ENCODE measurements at places on chromosomes 6 and 20.
A peak's percentile ranks its signal among the peaks of the same experiment; 100 is the strongest.

- no peak for DNase-seq
Measured at GRCh38 chr6:116254297-116255056, 602 bp upstream of the TSPYL4 start.

- DNase-seq = no peak
Measured at GRCh38 chr6:130625825-130626527, 201.2 kb upstream of the SMLR1 start.

DNA sequence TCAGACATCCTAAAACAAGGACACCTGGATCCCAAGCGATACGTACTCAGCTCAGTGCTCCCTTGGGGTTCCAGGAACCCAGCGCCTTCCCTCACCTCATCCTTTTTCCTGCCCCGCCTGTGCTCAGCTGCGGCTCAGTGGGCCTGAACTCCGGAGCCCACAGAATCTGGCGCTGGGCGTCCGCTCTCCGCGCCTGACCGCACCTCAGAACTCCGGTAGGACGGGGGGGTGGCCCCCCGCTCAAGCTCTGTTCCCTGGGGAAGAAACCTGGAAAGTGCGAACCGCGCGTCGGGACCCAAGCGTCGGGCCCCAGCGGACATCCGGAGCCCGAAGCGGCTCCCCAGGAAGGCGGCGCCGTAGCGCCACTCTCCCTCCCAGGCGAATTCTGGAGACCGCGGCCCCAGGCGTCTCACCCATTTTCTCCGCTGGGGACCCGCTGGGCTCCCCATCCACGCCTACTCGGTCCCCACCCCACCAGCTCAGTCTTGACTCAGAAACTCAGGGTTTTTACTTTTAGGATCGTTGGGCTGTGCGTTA is 336 bp upstream of the LY6G5C start:
- DNase-seq = peak; percentile 26

DNA sequence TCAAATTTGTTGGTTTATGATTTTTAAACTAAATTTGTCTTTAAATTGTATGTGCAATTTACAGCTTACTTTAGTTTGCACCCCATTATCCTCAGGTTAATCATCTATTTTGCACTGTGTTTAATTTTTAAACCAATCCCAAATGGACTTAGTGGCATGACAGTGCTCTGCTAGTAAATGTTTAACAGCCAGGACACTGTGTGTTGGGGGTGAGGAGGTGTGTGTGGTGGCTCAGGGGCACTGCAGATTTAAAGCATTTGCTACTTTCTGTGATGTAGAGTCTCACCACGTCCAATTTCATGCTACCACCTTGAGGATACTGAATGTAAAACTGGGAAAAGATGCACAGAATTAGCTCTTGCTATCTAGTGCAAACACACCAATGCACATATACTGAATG is 225.7 kb downstream of the HAO1 start:
- no peak for DNase-seq

DNA sequence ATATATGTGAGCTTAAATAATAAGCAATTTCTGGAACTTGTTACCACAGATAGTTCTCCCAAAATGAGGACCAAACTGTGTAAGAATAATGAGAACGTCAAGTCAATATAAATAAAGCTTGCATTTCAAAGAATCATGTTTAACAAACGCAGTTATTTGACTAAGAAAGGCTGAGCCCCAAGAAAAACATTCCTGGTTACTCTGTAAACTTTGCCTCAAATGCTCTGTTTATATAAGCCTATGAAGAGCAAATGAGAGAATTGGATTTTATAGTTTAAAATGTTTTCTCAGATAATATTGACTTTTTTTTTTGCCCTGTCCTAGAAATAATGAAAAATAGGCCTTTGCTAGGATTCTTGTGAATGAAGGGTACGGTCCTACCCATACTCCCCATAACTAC is 81.3 kb downstream of the C6orf52 start:
- no peak for DNase-seq

DNA sequence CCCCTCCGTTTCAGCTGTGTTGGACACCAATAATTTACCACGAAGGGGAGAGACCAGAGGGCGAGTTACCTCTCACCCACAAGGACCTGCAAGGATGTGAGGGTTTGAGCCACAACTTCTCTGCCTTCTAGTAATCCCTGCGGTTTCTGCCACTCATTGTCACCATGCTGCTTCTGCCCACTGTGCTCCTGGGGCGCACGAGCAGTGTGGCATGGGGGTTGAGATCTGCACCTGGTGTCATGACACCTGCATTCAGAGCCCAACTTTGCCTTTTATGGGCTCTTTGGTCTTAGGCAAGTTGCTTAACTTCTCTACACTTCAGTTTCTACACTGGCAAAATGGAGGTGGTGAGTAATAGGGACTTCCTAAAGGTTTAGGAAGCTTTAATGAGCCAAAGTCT is 84.9 kb downstream of the SOBP start:
- DNase-seq = no peak

DNA sequence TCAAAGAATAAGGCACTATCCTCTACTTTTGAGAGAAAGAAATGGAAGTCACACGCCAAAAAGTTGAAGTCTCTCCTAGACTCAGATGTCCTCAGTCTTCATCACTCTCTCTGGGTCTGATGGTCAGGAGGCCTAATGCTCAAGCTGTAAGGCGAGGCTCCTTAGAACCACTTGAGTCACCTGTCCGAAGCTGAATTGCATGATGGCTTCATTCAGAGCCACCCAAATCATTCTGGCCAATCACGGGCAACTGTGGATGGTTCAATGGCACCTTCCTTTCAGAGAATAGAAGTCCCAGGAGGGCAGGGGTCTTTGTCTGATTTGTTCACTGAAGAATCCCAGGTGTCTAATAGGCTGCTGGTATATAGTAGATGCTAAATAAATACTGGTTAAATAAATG is 69.4 kb upstream of the RNF24 start:
- DNase-seq = no peak

GRCh38 chr6:108744244-108744972 is 103.8 kb upstream of the ARMC2 start:
- no peak for DNase-seq

- DNase-seq = peak; percentile 60
Measured at GRCh38 chr6:167826230-167826895, 348 bp upstream of the AFDN start.

- DNase-seq = no peak
Measured at GRCh38 chr20:24056491-24056890, 67.9 kb upstream of the GGTLC1 start.

DNA sequence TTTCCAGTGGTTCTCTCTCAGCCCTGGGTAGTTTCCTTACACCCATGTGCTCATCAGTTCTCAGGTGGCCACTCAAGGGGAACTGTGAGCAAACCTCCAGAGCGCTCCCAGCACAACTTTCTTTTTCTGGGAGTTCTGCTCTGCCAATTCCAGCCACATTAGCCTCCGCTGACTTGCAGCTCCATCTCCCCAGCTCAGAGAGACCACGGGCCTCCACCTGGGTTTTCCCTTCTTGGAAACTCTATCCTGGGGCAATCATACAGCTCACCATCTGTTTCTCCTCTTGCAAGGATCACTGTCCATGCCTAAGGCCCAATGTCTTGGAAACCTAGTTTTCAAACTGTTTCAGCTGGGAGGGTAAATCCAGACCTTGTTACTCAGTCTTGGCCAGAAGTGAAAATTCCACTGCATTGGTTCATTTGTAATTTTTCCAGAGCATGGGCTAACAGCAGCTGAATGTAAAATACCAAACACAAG is 129.9 kb downstream of the EYA2 start:
- no peak for DNase-seq

- peak; percentile 77 for DNase-seq
Measured at GRCh38 chr6:157221049-157221816, 102.1 kb downstream of the TMEM242 start.

DNA sequence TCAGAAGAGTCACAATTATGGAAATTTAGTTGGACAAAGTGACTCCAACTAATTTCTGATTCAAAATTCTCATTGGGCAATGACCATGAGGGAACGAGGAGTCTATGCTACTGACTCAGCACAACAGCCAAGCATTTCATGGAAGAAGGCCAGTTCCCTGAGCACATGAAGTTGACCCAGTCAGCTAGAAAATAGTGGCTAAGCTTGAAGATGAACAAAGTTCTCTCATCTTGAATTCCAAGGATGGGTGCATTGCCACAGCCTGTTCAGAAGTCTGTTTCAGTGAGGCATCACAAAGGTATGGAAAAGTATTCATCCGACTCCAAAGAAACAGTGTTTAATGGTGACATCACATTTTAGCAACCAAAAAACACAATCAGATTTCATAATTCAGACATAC is 676.9 kb downstream of the HACE1 start:
- no peak for DNase-seq

GRCh38 chr20:45157962-45158361 is 16.7 kb upstream of the PI3 start:
- DNase-seq = no peak

- no peak for DNase-seq
Measured at GRCh38 chr20:12949429-12949980, 59.3 kb upstream of the SPTLC3 start.

DNA sequence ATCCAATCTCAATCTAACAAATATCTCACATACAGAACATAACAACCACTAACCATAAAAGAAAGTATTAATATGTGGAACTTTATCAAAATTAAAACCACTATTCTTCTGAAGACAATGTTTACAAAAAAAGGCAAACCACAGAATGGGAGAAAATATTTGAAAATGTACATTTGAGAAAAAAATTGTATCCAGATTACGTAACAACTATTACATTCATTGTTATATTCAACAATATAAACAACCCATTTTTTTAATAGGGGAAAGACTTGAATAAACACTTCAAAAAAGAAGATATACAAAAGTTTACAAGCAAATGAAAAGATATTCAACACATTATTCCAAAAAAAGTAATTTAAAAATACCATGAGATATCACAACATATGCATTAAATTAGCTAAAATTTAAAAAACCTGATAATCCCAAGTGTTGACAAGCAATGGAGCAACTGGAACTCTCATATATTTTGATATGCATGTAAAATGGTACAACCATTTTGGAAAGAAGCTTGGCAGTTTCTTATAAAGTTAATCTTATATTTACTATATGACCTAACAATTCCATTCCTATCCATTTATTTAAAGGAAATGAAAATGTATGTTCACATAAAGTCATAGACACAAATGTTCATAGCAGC is 124.3 kb upstream of the CDYL start:
- DNase-seq = no peak

DNA sequence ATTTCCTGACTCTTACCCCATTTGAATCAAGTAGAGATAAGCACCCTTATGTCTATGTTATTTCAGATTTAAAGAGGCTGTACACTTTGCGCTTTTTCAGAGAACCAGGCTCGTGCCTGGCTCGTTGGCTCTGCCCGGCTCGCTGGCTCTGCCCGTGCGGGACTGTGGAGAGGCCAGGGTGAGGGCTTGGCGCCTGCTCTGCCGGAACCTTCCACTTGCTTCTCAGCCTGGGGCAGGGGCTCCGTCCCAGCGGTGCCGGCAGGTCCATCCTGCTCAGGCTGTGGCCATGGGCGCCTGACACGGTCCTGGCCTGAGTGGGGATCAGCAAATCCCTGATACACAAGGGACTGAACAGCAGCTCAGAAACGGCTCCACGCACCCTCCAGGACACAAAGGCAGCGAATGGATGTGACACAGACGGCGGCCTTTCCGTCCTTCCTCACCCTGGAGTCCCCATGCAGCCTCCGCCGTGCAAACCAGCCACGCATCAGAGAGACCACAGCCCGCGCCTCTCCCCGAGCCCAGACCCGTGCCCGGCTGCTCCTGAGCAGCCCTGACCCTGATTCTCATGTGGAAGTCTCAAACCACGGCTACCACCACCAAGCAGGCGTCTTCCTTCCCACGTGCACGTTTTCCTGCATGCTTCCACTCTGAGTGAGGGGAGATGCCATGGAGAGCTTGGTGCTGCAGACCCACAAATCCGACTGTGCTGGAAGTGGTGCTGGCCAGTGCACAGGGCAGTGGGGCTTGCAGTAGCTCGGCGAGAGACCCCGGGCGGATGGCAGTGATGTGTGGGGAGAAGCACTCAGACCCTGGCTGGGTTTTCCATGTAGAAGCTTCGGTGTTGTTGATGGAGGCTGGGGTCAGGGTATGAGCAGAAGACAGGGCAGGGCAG is 233.9 kb downstream of the ERMARD start:
- no peak for DNase-seq

- no peak for DNase-seq
Measured at GRCh38 chr6:8299034-8299433, 136.3 kb downstream of the SLC35B3 start.

DNA sequence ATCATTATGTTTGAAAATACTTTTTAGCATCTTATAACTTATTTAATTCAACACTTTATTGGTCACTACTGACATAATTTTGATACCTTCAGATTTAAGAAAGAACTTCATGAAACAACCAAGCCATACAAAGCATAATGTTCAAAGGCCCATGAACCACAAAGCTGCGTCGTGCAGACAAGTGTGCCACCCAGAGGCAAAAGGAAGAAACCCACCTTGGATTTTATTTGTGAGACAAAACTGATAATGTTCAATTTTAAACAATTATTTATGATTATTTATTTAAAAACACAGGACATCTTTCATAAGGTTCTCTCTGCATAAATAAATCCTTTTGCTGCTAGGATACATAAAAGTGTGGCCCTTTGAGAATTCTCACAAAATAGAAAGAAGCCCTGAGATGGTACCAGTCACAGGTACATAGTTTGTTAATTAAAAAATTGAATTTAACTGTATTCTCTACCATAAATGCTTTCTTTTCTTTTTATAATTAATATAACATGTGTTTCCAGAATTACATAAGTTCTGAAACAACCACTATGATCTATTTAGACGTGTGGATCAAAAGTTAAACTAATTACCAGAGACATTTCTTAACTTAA is 143.7 kb downstream of the RALGAPA2 start:
- no peak for DNase-seq

GRCh38 chr6:126718600-126719327 is 378.8 kb downstream of the CENPW start:
- no peak for DNase-seq

DNA sequence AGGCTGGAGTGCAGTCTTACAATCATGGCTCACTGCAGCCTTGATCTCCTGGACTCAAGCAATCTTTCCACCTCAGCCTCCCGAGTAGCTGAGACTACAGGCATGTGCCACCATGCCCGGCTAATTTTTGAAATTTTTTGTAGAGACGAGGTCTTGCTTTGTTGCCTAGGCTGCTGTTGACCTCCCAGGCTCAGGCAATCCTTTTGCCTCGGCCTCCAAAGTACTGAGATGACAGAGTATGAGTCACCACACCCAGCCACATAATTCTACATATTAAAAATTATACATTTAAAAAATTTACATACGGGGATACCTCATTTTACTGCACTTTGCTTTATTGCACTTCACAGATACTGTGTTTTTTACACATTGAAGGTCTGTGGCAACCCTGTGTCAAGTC is 115.1 kb downstream of the MAN1A1 start:
- no peak for DNase-seq

DNA sequence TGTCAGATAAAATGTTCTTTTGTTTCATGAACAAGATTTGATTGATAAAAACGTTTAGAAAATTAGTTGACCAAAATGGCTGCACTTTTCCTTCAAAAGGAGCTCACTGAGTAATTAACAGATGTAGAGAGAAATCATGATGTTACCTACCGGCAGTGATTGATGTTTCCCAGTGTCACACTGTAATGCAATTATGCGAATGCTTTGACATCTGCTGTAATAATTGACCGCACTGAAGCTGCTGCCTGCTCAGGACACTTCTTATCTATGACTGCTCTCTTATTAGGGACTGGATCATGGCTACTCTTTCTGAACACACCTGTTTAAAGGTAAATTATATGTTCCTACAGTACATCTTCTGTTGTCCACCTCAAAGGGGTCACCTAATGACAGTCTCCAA is 94.6 kb downstream of the GPR63 start:
- DNase-seq = no peak
